ENCODE measurements at places on chromosomes 5 and 9.

DNA sequence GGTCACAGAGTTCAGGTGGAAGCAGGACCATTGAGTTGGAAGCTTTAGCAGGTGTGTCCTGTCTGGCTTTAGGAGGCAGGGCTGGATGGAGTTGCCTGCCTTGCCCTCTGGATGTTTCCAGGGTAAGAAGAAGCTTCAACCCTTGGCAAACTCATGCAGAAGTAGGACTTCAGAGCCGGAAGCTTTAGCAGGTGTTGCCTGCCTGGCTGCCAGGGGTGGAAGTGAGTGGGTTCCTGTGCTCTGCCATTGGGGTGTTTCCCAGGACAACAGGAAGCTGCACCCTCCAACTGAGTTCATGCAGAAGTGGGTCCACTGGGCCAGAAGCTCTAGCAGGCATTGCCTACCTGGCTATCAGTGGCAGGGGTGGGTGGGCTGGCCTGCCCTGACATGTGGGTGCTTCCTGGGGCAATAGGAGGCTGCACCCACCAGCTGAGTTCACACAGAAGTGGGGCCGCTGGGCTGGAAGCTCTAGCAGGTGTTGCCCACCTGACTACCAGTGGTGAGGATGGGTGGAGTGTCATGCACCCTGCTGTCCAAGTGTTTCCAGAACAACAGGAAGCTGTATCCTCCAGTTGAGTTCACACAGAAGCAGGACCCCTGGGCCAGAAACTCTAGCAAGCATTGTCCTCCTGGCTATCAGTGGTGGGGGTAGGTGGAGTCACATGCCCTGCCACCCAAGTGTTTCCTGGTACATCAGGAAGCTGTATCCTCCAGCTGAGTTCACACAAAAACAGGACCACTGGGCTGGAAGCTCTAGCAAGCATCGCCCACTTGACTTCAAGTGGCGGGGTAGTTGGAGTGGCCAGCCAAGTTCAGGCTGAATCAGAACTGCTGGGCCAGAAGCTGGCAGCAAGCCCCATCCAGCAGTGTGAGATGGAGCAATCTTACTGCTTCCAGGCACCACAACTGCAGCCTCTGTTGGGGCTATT, 24.6 kb downstream of the LOX start:
- DNase-seq: no peak

DNA sequence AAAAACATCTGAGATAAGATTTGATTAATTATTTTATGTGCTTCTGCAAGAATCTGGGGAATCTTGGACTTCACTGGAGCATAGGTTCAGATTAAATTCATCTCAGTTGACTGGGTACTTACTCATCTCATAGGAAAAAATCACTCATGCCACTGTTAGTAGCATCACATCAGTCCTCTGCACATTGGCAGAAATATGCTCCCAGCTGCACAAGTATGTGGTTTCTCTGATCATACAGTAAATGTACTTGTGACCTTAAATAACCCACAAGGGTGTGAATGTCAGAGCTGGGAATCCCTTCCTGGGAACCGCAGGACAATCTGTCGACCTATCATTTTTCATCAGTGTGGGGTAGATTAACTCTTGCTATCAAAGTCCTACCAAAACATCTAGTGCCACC, 203.7 kb upstream of the SLC24A2 start:
- DNase-seq: no peak

- DNase-seq: no peak
Measured at GRCh38 chr9:5430912-5431311, 6.8 kb downstream of the PLGRKT start.

DNA sequence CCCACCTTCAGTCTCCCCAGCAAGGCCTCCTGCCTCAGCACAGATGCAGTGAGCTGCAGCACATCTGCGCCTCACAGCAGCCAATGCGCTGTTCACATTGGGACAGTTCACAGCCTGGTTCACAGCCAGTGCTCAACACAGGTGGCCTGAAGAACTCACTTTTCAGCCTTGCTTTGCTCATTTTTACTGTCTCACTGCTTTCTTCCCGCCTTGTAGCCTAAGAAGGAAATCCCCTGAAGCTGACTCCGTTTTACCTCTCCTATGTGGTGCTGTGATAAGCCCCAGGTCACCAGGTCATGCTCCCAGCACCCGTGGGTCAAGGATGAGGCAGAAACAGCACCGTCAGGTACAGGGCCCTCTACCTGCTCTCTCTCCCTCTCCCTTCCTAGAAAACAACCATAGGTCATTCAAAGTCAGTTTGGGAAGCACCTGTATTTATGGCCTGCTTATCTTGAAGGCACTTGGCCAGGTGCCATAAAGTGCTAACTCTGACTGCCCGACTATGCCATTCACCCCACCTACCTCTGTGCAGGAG, 1.1 kb downstream of the GCNT4 start:
- no peak for DNase-seq

- DNase-seq: peak; percentile 52
Measured at GRCh38 chr5:6722015-6722414, 8.8 kb downstream of the TENT4A start.

DNA sequence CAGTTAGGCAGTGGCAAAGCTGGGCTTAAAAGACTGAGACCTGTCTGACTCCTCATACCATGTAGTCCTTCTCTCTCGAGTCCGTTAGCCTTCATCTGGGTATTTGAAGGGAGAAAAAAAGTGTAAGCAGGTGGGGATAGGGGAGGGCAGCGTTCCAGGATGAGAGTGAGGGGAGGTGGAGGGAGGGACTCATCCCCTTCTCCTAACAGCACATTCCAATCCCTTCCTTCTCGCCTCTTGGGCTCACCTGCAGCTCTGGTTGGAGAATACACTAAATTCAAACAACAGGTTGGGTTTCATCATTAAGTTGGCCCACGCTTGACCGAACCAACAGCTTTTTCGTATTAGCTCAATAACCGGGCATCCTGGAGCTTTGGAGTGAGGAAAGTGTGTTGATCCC, 3.6 kb downstream of the NEURL1B start:
- DNase-seq: no peak

DNA sequence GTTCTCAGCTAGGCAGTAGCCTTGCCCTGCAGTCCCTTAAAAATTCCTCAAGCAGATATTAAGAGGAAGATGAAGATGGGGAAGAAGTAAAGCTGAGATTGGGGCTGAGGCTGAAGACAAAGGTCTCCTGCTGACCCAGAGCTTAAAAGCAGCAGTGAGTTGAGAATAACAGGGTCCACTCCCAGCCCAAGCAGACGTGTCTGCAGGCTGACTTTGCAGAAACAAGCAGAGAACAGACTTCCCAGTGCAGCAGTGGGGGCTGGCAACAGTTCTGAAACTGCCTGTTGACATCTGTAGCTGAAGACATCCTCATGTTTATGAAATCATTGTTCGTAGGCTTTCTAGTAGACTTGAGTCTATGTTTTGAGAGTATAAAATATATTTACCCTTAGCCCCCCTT, 1.1 kb downstream of the CTXN3 start:
- no peak for DNase-seq

DNA sequence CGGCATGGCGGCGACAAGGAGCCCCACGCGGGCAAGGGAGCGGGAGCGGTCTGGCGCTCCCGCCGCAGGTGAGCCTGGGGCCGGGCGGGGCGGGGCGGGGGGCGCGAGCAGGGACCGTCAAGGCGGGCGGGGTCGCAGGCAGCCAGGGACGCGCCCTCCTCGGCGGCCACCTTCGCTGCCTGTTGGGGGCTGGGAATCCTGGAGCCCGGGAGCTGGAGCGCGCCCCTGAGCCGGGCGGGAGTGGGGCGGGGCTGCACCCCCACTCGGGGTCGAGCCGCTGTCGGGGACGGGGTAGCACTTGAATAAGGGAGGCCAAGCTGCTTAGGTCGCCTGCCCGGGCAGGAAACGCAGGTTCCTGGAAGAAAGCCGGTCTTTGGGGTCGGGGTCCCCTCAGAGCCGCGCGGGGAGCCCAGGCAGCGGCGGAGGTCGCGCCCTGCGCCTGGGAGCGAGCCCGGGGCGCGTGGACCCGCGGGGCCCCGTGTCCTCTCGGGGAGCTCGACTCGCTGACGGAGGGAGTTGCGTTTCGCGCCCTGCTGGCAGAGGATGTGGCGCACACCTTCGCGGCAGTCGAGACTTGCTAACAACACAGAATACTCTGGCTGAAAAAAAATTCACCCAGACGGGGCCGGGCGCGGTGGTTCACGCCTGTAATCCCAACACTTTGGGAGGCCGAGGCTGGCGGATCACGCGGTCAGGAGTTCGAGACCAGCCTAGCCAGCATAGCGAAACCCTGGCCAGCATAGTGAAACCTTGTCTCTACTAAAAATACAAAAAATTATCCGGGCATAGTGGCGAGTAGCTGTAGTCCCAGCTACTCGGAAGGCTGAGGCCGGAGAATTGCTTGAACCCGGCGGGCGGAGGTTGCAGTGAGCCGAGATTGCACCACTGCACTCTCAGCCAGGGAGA, 552 bp downstream of the OTULINL start:
- DNase-seq: peak; percentile 63
